ENCODE measurements at places on chromosomes 2 and 18. TPM values are rescaled to one million over a fixed set of nuclear protein-coding genes. Genes with fewer than 3 reads are reported as not detected.

The FRZB gene
- not detected for total RNA-seq

The RFTN2 gene
- total RNA-seq: not detected

The SERPINB12 gene
- not detected for total RNA-seq

The C2orf80 gene
- not detected for total RNA-seq

The ALLC gene
- total RNA-seq: 0.06 TPM

The IL1R2 gene
- 0.73 TPM for total RNA-seq

The CNDP1 gene
- total RNA-seq: not detected

The DES gene
- total RNA-seq: 0.17 TPM

The PPP1R1C gene
- total RNA-seq: 1.8 TPM

The TGFA gene
- 7.0 TPM for total RNA-seq

The ONECUT2 gene
- total RNA-seq: 0.41 TPM

The GALNT3 gene
- not detected for total RNA-seq

The ANTXR1 gene
- 112 TPM for total RNA-seq

The NCKAP5 gene
- total RNA-seq: 1.3 TPM

The PGAP1 gene
- 2.3 TPM for total RNA-seq

The SPATA3 gene
- total RNA-seq: not detected

The NT5C1B gene
- not detected for total RNA-seq

The OTOS gene
- total RNA-seq: not detected

The CDCA7 gene
- total RNA-seq: 44.7 TPM

The LYG2 gene
- total RNA-seq: not detected

The AQP12A gene
- not detected for total RNA-seq

The CFAP210 gene
- 0.33 TPM for total RNA-seq

The ELP2 gene
- total RNA-seq: 39.0 TPM

The ECEL1 gene
- total RNA-seq: 0.37 TPM

The SERPINB11 gene
- total RNA-seq: not detected

The FBXO48 gene
- 0.65 TPM for total RNA-seq

The SH2D6 gene
- 0.43 TPM for total RNA-seq

The SLC25A12 gene
- 14.2 TPM for total RNA-seq

The UGT1A8 gene
- total RNA-seq: not detected

The MAP3K20 gene
- total RNA-seq: 31.0 TPM

The STAMBP gene
- 52.1 TPM for total RNA-seq

The SERPINB3 gene
- total RNA-seq: 0.26 TPM

The VRK2 gene
- 36.0 TPM for total RNA-seq

The SPHKAP gene
- total RNA-seq: not detected

The TRIM54 gene
- total RNA-seq: 0.48 TPM

The NAT8 gene
- not detected for total RNA-seq

The DYNAP gene
- total RNA-seq: not detected

The HOXD9 gene
- 0.98 TPM for total RNA-seq

The SLC9A2 gene
- 3.2 TPM for total RNA-seq

The NR4A2 gene
- 4.5 TPM for total RNA-seq

The RNF152 gene
- total RNA-seq: 0.02 TPM

The FIGN gene
- total RNA-seq: 2.1 TPM

The RNU2-63P gene
- not detected for total RNA-seq

The CNGA3 gene
- total RNA-seq: not detected

The CXCR1 gene
- not detected for total RNA-seq

The SPP2 gene
- not detected for total RNA-seq

The TRIM43 gene
- total RNA-seq: not detected

The DUSP28 gene
- total RNA-seq: 7.3 TPM

The B3GNT2 gene
- total RNA-seq: 25.6 TPM

The SKOR2 gene
- total RNA-seq: not detected

The DLX2 gene
- 0.99 TPM for total RNA-seq

The SDC1 gene
- 202 TPM for total RNA-seq
